ENCODE measurements at places on chromosomes 11 and 22. TPM values are rescaled to one million over a fixed set of nuclear protein-coding genes. Genes with fewer than 3 reads are reported as not detected.

Gene UCP3
- total RNA-seq: 5.9 TPM

Gene RASGRP2
- total RNA-seq: 12.5 TPM

Gene KCNJ1
- total RNA-seq: 0.16 TPM

Gene FOXRED2
- total RNA-seq: 6.1 TPM

Gene PARVG
- total RNA-seq: 10.2 TPM

Gene OR52I1
- not detected for total RNA-seq

Gene GSTT2B
- total RNA-seq: 4.3 TPM

Gene NTM
- 9.0 TPM for total RNA-seq

Gene GAL
- 5.7 TPM for total RNA-seq

Gene NAALAD2
- 0.98 TPM for total RNA-seq

GRCh38 chr22:29155966-29156365 is 49.7 kb upstream of the EMID1 start:
- H3K27me3 ChIP-seq: no peaks in the 10 kb centered on the region
- no peak for DNase-seq
- H3K36me3 ChIP-seq: no peaks in the 10 kb centered on the region
- H3K4me3 ChIP-seq: no peak overlapping the region
- H3K4me1 ChIP-seq: no peaks in the 10 kb centered on the region

- no peaks in the 10 kb centered on the region for H3K27me3 ChIP-seq
- no peak overlapping the region for H3K4me3 ChIP-seq
- DNase-seq: no peak
- no peak overlapping the region for H3K27ac ChIP-seq
Measured at GRCh38 chr11:95968585-95968984, 44.7 kb upstream of the MTMR2 start.

GRCh38 chr11:123494195-123495050 is 64.4 kb downstream of the GRAMD1B start:
- H3K27ac ChIP-seq: no peak overlapping the region
- no peak for DNase-seq
- no peaks in the 10 kb centered on the region for H3K27me3 ChIP-seq
- no peaks in the 10 kb centered on the region for H3K4me1 ChIP-seq

GRCh38 chr11:75182664-75183063 is 31.8 kb downstream of the SLCO2B1 start:
- H3K27ac ChIP-seq: no peak overlapping the region
- DNase-seq: no peak
- no peak overlapping the region for H3K4me3 ChIP-seq
- H3K27me3 ChIP-seq: no peaks in the 10 kb centered on the region

DNA sequence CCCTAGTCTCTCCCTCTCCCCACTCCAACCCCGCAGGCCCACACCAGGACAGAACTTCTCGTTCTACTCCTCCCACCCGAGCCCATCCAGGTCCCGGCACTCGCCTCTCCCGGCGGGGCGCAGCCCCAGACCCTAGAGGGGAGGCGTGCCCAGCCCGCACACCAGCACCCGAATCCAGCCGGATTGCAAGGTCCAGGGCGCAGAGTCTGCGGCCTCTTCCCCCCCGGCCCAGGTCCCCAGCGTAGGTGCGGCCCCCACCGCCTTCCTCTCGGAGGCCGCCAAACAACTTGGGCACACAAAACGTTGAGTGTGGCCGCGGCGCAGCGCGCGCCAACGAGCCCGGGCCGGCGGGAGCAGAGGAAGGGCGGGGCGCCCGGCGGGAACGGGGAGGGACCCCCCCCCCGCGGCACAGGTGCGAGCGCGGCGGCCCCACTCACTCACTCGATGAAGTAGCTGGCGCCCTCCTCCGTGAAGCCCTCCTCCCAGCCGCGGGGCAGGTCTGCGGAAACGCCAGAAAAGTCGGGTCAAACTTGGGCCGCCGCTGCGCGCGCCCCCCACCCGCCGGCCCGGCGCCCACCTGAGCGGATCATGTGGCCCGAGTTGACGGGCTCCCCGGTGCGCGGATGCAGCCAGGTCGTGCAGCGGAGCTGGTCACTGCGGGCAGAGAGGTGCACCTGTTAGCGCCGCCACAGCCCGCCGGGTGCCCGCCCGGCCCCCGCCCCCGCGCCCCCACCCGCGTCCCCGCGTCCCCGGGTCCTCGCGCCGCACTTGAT is 480 bp downstream of the PLEKHA7 start:
- H3K27me3 ChIP-seq: no peaks in the 10 kb centered on the region
- H3K4me1 ChIP-seq: no peaks in the 10 kb centered on the region
- H3K4me3 ChIP-seq: peak overlapping the region; percentile 58
- no peaks in the 10 kb centered on the region for H3K36me3 ChIP-seq
- no peak for DNase-seq

DNA sequence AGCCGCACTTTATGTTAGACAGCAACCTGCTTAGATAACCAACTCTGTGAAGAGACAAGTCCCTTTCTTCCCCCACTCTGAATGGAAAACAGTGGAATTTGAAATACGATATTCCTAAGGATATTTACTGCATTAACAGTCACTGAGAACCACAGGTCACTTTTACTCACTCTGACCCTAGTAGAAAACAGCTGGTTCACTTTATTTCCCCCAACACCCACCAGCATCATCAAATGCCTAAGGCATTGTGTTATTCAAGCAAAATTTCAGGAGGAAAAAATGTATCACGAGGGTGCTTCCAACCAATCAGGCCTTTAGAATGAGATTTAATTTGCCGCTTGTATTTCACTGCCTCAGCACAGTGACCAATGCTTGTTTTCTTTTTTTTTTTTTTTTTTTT is 1134.1 kb upstream of the CCDC90B start:
- H3K36me3 ChIP-seq: no peaks in the 10 kb centered on the region
- no peak for DNase-seq
- no peak overlapping the region for H3K27ac ChIP-seq
- H3K27me3 ChIP-seq: no peaks in the 10 kb centered on the region
- H3K4me1 ChIP-seq: no peaks in the 10 kb centered on the region
- H3K4me3 ChIP-seq: no peak overlapping the region

GRCh38 chr11:130886704-130887103 is 29.6 kb downstream of the SNX19 start:
- no peaks in the 10 kb centered on the region for H3K36me3 ChIP-seq
- H3K27ac ChIP-seq: no peak overlapping the region
- DNase-seq: no peak
- no peak overlapping the region for H3K4me3 ChIP-seq

GRCh38 chr11:88414385-88414861 is 76.9 kb upstream of the CTSC start:
- H3K27ac ChIP-seq: no peak overlapping the region
- H3K4me1 ChIP-seq: no peaks in the 10 kb centered on the region
- no peak for DNase-seq
- no peaks in the 10 kb centered on the region for H3K27me3 ChIP-seq

- no peaks in the 10 kb centered on the region for H3K27me3 ChIP-seq
- H3K4me1 ChIP-seq: no peaks in the 10 kb centered on the region
Measured at GRCh38 chr11:18229501-18229900, 7.1 kb downstream of the SAA4 start.

DNA sequence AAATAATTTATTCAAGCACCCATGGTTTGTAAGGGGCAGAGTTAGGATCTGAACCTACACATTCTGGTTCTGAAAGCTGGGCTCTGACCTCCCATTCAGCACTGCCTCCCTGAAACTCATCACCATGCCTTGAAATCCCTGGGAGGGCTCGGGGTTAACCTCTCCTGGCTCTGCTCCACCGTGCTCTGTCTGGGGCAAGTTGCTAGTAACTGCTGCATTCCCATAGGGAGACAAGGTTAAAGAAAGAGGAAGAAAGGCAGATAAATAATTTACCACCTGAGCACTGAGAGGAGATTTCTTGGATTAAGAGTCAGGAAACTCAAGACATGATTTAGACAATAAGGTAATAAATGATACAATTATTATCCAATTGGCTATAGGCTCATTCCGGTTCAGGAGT is 199.3 kb downstream of the KIF18A start:
- no peak overlapping the region for H3K27ac ChIP-seq
- no peak for DNase-seq
- H3K4me3 ChIP-seq: no peak overlapping the region
- no peaks in the 10 kb centered on the region for H3K36me3 ChIP-seq
- no peaks in the 10 kb centered on the region for H3K4me1 ChIP-seq

DNA sequence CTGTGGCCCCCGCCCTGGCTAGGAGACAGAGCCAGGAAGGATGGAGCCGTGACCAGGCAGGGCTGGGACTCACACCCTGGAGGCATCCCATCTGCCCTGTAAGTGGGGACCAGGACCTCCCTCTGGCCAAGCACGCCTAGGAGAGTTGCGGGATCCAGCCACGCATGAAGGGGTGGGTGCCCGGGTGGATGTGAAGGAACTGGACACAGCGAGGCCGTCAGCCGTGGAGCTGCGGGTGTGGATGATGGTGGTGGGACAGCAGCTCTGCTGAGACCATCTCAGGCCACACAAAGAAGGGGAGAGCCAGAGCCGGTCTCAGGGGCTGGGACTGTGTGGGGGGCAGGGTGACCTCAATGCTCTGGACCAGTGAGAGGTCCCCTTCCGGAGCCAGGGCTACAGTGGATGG is 746.4 kb downstream of the BRD1 start:
- no peak overlapping the region for H3K4me3 ChIP-seq
- DNase-seq: no peak
- H3K27ac ChIP-seq: no peak overlapping the region
- H3K36me3 ChIP-seq: no peaks in the 10 kb centered on the region

DNA sequence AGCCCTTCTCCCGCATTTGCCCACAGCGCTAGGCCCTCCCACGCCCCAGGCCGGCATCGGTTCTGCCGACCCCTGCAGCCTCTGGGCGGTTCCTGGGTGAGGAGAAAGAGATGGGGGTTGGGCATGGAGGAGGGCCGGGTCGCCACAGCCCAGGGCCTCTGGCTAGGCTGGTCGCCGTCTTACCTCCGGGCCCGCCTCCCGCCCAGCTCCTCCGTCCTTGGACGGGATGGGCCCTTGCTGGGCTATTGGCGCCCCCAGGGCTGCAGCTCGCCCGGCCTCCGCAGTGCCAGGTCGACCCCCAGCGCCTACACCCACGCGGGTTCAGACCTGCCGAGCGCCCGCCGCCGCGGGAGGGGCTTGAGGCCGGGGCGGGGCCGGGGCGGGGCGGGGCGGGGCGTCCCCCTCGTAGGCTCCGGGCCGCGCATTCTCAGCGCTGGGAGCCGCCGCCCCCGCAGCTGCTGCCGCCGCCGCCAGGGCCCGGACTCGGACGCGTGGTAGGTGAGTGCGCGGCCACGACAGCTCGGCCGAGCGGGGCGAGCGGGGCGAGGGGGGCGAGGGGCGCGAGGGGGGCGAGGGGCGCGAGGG is at the start of gene CD151:
Gene CD151, plus strand, starts transcription at position 424 of the 585 bp plus-strand sequence. CDS start 3,118 bp downstream, outside the sequence.
- no peaks in the 10 kb centered on the region for H3K36me3 ChIP-seq
- peak within 1 kb of the TSS; percentile 84 for H3K27ac ChIP-seq
- DNase-seq: no peak
- H3K27me3 ChIP-seq: no peaks in the 10 kb centered on the region
- H3K4me1 ChIP-seq: peaks cover 29% of the 10 kb centered on the region

DNA sequence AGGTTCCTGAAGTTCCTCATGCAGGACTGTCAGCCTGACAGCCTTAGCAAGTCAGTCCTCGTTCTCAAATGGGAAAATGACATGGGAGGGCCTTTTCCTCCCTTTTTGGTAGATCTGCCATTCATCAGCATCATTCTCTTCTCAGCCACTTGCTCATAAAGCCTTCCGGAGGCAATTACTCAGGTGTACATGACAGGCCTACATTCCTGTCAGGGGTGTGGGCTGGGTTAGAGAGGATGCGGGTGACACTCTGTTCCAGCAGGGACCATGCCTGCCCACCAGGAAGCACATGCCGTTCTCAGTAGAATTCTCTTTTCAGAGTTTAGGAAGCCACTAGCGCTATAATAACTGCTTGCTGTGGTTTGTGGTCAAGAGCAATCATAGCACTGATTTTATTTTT is 24.2 kb upstream of the ANKK1 start:
- H3K36me3 ChIP-seq: peaks cover 8% of the 10 kb centered on the region
- H3K4me3 ChIP-seq: no peak overlapping the region
- H3K4me1 ChIP-seq: no peaks in the 10 kb centered on the region

DNA sequence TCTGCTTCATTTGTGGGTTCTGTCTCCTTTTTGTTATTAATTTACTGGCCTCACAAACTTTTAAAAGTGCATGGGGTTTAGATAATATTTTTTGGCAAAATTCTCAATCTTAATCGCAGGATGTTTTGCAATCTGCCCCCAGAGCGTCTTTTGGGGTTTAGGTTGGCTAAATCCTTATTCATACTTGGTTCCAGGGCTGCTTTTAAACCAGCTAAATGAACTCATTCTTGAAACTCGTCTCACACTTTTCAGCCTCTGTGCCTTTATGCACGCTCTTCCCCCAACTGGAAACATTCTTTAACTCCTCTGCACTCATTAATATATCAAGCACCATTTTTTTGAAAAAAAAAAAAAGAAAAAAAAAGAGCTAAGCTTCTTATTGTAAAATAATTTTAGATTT is 131.7 kb downstream of the KIF18A start:
- no peaks in the 10 kb centered on the region for H3K4me1 ChIP-seq
- H3K27me3 ChIP-seq: no peaks in the 10 kb centered on the region
- no peak for DNase-seq

- H3K36me3 ChIP-seq: no peaks in the 10 kb centered on the region
- no peaks in the 10 kb centered on the region for H3K4me1 ChIP-seq
- H3K4me3 ChIP-seq: no peak overlapping the region
- no peaks in the 10 kb centered on the region for H3K27me3 ChIP-seq
- H3K27ac ChIP-seq: no peak overlapping the region
Measured at GRCh38 chr11:22169833-22170232, 23.1 kb upstream of the ANO5 start.

- no peaks in the 10 kb centered on the region for H3K4me1 ChIP-seq
- DNase-seq: no peak
- no peak overlapping the region for H3K27ac ChIP-seq
- H3K4me3 ChIP-seq: no peak overlapping the region
Measured at GRCh38 chr11:69860796-69861445, 41.7 kb upstream of the FGF3 start.

DNA sequence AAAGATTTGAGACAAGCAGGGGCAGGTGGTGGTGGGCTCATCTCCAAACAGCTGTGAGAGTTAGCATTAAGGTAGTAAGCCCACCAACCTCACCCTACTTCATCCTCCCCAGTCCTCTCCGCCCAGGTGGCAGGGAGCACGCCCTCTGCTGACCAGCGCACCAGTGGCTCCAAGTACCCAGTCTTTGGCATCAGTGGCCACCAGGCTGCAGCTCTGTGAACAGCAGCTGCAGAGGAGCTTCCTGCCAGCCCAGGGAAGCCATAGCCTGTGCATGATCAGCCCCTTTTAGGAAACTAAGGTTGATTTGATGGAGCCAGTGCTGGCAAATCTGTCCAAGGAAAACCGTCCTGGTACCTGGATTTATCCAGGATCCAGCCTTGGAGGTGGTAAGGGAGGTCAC is 21.7 kb downstream of the CAVIN3 start:
- H3K4me1 ChIP-seq: no peaks in the 10 kb centered on the region
- no peaks in the 10 kb centered on the region for H3K36me3 ChIP-seq
- no peaks in the 10 kb centered on the region for H3K27me3 ChIP-seq
- DNase-seq: no peak
- no peak overlapping the region for H3K27ac ChIP-seq

- no peaks in the 10 kb centered on the region for H3K36me3 ChIP-seq
- H3K27ac ChIP-seq: no peak overlapping the region
- H3K4me1 ChIP-seq: no peaks in the 10 kb centered on the region
- no peak for DNase-seq
- no peak overlapping the region for H3K4me3 ChIP-seq
Measured at GRCh38 chr11:132718711-132719671, 813.3 kb downstream of the OPCML start.

- no peak for DNase-seq
- no peak overlapping the region for H3K4me3 ChIP-seq
- no peaks in the 10 kb centered on the region for H3K4me1 ChIP-seq
- H3K27ac ChIP-seq: peak overlapping the region; percentile 48
Measured at GRCh38 chr22:30411780-30412179, 13.8 kb upstream of the MTFP1 start.
